ENCODE measurements at places on chromosomes 4 and X.

GRCh38 chr4:47695260-47695659 lies 142.6 kb downstream of the CORIN start:
- no peak for DNase-seq

GRCh38 chr4:126843492-126844067 lies 789.2 kb upstream of the INTU start:
- no peak for DNase-seq

DNA sequence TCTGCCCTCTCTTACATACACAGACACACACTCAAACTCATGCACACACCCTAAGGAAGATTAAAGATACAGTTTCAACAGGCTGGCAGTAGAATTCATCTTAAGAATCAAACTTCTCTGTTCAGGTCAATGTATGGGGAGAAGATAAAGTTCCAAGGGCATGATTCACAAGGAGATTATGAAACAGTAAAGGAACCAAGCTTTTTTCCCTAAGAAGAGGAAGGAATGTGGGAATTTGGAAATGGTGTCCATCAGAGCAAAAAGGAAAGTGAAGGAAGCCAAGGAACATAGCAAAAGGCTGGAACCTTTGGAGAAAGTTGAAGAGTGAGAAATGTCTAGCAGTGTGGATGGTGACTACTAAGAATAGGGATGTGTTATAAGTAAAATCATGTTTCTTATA lies 191.0 kb upstream of the NPY2R start:
- no peak for DNase-seq

GRCh38 chr4:98565681-98566301 lies 92.6 kb downstream of the TSPAN5 start:
- peak; percentile 51 for DNase-seq

DNA sequence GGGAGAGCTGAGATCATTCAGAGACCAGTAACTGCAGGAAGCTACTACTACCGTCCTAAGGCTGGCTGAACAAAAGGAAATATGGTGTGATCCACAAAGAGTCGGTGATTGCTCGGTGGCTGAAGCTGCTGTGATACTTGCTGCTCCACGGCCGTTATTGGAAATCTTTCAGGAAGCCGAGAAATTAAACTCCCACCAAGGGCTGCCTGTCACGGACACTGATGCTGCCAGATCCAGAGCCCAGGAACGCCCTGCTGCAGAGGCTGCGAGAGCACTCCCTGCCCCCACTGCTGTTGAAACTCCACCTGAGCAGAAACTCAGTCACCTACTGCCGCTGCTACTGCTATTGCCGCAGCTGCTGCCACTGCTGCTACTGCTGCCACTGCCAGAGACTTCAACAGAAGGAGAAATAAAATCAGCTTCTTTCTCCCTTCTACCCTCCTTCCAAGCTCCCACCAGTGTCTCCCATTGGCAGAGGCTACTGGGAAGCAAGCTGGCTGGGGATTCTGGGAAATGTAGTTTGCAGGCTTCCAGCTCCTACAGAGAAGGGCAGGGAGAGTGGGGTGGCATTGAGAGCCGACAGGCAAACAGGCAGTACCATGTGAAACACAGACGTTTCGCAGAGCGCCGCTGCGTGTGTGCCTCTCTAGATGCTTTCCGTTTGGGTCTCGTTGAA lies 126.0 kb upstream of the ENPP6 start:
- DNase-seq = peak; percentile 95

GRCh38 chr4:100754751-100755150 lies 236.9 kb upstream of the EMCN start:
- DNase-seq = no peak

DNA sequence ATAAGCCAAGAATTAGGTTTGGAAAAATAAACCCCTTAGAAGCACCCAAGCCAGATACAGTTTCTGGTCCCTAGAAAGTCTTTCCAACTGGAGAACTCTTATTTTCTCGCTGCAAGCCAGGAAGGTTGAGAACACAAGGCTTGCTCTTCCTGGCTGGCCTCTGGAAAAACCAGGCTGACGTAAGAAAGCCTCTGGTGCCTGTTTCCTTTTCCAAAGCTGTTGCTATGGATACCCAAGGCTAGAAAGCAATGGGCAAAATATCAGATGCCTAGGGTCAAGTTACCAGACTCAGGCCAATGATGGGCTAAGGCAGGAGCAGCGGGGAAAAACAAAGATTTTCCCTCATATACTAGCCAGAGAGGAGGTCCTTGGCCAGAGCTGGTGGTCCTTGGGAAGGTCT lies 281.6 kb downstream of the KLHL13 start:
- no peak for DNase-seq

DNA sequence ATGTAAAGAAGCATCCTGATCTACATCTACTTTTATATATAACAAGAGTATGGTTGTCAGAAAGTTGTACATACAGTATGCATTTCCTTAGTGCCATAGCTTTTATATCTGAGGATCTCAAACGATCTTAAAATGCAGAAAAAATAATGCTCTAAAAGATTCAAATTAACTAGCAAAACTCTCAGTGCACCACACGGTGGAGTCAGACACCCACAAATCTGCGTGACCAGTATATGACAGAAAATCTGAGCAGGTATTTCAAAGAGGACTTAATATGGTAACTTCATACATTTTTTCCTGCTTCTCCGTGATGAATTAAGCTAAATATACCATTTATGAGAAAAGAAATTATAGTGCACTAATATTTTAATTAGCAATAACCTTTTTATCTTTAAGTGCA lies 803.0 kb downstream of the DMD start:
- peak; percentile 8 for DNase-seq

GRCh38 chr4:189050643-189051042 lies 890.0 kb upstream of the FRG1 start:
- DNase-seq = no peak

DNA sequence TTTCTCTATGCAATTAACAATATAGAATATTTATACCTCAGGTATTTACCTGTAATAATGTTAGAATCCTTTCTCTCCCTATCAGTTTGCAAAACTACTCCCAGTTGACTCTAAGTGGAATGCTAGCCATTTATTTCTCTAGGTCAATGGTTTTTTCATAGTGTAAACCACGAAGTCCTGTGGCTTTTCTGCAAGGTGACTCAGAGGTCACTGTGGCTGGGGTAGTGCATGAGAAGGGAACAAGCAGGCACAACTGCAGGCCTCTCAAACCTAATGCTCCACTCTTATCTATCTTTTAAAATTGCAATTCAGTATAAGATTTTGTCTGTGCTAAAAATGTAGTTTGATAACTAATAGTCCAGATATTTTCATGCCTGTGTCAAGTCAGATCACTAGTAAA lies 159.4 kb downstream of the ANTXR2 start:
- no peak for DNase-seq

DNA sequence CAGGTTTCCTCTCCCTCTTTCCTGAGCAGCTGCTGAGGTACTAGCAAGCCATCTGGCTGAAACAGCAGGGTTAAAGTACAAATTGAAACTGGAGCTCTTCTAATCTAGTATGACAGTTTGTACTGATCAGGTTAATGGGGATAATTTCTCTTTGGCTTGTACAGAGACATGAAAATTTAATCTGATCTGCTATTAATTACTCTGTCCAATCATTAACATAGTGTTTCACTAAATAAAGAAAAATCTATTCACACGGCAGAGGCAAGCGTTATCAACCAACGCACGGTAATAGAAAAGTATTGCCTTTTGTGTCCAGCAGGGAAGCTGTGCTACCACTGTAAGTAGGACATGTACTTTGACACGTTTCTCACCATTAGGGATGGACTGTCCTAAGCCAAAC lies 71.1 kb downstream of the IGSF1 start:
- DNase-seq = peak; percentile 8

GRCh38 chrX:115324194-115324593 lies 34.7 kb downstream of the LUZP4 start:
- DNase-seq = no peak

DNA sequence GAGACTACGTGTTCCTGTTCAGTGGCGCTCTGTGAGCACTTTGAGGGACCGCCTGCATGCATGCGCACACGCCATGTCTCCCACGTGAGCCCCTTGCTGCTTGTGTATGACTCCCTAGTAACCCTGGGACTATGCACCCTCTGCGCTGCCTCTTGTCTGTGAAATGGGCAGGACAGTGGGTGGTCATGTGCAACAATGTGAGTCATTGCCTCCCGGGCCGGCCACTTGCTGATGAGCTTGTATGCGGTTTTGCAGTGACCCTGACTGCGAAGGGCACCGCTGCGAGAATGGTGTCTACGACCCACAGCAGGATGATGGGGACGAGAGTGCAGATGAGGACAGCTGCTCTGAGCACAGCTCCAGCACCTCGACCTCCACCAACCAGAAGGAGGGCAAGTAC lies 61.4 kb downstream of the TNIP2 start:
- DNase-seq = no peak

DNA sequence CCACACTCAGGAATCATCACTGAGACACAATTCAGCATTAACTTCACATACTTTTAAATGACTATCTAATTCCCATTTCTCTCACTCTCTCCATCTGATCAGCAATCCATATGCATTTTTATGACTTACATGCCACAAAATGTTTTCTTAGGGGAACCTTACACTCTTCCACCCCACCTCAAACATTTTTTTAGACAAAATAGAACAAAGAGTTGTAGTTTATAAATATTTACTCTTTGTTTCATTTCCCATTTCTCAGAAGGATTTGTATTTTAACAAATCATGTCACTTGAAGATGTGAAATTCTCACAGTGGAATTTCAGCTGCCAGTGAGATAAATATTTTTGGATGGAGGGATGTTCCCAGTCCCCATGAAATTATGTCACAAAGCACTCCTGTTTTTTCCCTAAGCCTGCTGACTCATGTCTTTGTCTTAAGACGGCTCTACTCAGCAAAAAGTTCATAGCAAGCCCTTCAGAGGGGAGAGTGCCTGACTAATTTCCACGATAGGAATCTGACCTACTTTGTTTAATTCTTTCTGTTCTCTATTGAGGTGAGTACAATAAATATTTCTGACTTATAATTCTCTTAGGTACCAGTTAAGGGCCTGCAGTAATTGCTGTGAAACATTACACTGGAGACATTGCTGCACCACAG lies 257.7 kb downstream of the THOC2 start:
- DNase-seq = no peak

- peak; percentile 6 for DNase-seq
Observed at GRCh38 chr4:180542445-180543100, 1700.6 kb upstream of the TENM3 start.

DNA sequence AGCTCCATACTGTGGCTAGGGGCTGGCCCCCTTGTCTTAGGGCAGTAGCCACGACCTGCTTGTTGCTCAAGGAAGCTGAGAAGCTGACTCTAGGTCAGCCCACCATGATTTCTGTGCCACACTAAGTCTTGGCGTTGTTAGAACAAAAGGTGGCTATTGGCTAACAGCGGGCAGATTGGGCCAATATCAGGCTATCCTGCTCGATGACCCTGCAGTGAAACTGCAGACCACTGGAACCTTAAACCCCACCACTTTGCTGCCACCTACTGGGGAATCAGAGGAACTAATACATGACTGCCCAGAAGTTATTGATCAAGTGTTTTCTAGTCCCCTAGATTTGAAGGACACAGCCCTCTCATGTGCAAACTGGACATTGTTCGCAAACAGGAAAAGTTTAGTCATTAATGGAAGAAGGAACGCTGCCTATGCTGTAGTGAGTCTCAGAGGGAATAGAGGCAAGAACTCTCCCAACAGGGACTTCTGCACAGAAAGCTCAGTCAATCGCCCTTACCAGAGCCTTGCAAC lies 17.0 kb upstream of the PAPSS1 start:
- peak; percentile 49 for DNase-seq

- DNase-seq = no peak
Observed at GRCh38 chr4:105588252-105588651, 35.8 kb downstream of the ARHGEF38 start.

GRCh38 chr4:109185548-109185947 lies 116.9 kb downstream of the COL25A1 start:
- DNase-seq = no peak

GRCh38 chr4:30283336-30283735 lies 436.8 kb upstream of the PCDH7 start:
- no peak for DNase-seq

DNA sequence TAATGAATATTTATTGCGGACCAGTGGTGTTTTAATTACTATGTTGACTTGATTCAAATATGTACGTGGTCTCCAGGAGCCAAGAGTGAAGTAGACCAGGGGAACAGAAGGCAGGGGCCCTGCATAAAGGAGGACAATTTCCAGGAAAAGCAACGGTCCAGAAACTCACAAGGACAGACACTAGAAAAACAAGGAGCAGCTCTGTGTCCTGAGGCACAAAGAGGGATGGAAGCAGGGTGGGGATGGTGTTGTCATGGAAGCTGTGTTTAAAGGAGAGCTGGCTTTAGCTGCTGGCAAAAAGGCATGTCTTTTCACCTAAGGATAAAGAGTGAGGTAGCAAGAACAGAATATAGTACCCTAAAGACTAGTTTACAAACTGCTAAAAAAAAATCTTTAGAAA lies 254.1 kb upstream of the TENM3 start:
- no peak for DNase-seq

- DNase-seq = no peak
Observed at GRCh38 chr4:79257953-79258613, 67.8 kb downstream of the NAA11 start.

- no peak for DNase-seq
Observed at GRCh38 chr4:125891597-125892258, 577.0 kb downstream of the FAT4 start.

- peak; percentile 57 for DNase-seq
Observed at GRCh38 chr4:101199507-101200285, 147.6 kb downstream of the PPP3CA start.

GRCh38 chrX:77412631-77413030 lies 34.6 kb upstream of the FGF16 start:
- DNase-seq = no peak

DNA sequence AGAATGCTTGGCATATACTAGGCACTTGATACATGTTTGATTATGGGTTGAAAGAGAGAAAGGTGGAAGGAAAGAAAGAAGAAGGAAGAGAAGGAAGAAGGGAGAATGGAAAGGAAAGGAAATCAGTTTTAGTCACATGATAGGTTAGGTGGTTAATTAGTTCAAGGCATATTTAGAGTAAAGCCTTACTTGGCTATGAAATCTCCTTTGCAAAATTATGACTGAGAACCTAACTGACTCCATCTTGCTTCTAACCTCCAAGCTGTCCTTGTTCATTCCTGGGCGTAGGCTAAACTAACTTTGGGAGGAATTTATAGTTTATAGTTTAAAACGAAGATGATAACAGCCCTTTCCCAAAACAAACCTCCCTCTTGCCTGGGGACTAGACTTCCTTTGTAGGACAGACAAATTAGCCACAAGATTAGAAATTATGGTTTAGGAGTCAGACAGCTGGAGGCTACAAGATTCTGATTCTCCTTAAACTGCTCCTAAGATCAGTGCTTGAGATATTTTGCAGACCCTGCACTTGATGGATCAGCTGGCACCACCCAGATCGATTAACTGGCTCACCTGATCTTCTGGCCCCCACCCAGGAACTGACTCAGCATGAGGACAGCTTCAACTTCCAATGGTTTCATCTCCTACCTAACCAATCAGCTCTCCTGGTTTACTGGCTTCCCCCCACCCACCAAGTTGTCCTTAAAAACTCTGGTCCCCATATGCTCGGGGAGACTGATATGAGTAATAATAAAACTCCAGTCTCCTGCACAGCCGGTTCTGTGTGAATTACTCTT lies 55.0 kb downstream of the TXK start:
- no peak for DNase-seq

Measured in G401 (cell line).